ENCODE measurements at places on chromosomes 3 and 15.

DNA sequence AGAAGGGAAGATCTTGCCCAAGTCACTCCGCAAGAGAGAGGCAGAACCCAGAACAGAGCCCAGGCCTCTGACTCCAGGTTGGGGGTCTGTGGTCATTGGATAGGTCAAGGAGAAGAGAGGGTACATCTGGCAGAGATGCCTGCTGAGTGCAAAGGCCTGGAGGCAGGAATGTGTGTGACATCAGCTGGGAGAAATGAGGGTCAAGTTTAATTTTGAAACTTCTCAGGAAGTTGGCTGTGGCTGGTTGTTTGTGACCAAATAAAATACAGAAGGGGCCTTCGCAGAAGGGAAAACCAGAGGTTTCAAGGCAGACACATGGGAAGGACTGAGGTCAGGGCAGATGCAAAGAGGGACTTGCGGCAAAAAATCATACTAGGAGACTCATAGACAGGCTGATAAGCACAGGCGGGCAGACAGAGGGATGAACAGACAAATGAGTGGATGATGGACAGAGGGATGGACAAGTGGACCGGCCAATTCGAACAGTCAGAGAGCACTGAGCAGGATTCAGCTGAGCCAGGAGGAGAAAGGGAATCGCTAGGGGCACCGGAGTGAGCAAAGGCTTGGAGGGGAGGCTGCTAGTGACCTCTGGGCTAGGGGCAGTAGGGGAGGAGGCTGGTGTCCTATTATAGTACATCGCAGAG lies 28.8 kb upstream of the CACNA2D2 start:
- DNase-seq: no peak

GRCh38 chr3:197349368-197349767 lies 51.0 kb upstream of the DLG1 start:
- DNase-seq: no peak

GRCh38 chr3:161043336-161044035 lies 61.7 kb downstream of the B3GALNT1 start:
- DNase-seq: no peak

DNA sequence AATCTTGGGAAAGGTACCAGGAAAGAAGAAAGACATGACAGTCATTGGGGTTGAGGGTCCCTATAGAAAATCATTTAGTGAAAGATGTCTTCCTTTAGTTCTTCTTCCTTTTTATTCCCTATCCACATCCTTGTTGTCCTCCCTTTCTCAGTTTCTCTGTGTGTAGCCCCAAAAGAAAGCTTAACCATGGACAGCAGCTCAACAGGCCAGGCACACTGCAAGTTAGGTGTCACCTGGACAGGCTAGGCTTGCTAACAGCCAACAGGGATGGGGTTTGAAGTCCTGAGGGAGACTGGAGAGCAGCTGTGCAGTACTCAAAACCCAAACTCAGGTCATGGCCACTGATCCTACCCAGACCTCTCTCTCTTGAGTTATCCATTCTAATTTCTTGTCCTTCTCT lies 543.1 kb downstream of the TUSC7 start:
- DNase-seq: no peak

DNA sequence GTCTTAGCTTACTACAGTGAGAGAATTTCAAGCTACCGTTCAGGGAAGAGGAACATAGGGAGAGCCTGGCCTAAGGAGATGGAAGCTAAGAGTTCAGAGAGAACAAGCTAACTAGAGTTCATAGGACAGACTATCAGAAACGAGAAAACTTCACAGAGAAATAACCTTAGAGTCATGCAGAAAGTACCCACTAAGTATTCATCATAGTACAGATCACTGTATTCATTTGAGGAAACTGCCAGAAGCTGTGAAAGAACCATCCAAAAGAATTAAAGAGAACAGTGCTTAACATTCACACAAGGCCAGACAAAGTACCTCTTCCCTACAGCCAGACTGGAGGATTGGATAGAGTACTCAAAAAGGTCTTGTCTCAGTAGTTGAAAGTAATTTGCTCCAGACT lies 15.2 kb upstream of the GBE1 start:
- DNase-seq: no peak
